Right forelimb (tissue), 1 donor: ENCODE measurements at places on chromosomes 16 and 17.

- no peak for DNase-seq
These were observed 288.9 kb upstream of the C16orf82 start for GRCh38 chr16:26777821-26778220.

DNA sequence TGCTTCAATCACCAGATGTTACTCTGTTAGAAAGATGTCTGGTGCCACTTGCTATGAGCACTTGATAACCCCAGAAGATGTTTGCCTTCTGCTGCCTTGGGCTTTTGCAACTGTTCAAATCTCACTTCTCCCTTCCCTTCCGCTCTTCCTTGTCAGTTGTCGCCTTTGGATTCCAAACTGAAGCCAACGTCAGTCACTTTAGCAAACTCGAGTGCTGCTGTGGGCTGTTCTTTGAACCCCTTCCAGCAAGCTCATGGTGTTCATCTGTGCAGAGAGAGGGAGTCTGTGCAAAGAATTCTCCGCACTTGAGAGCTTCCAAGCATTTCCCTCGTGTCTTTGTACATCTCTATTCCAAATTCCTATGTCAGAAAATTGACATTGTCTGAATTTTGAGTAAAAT, 879.4 kb downstream of the CDH11 start:
- DNase-seq: peak; percentile 42

GRCh38 chr16:27350006-27350405, 36.2 kb downstream of the IL4R start:
- DNase-seq: no peak

- no peak for DNase-seq
These were observed 19.7 kb upstream of the PIK3R5 start for GRCh38 chr17:8985054-8985701.

GRCh38 chr16:17204206-17204605, 266.6 kb downstream of the XYLT1 start:
- no peak for DNase-seq

GRCh38 chr16:80552277-80552676, 11.5 kb downstream of the DYNLRB2 start:
- no peak for DNase-seq

DNA sequence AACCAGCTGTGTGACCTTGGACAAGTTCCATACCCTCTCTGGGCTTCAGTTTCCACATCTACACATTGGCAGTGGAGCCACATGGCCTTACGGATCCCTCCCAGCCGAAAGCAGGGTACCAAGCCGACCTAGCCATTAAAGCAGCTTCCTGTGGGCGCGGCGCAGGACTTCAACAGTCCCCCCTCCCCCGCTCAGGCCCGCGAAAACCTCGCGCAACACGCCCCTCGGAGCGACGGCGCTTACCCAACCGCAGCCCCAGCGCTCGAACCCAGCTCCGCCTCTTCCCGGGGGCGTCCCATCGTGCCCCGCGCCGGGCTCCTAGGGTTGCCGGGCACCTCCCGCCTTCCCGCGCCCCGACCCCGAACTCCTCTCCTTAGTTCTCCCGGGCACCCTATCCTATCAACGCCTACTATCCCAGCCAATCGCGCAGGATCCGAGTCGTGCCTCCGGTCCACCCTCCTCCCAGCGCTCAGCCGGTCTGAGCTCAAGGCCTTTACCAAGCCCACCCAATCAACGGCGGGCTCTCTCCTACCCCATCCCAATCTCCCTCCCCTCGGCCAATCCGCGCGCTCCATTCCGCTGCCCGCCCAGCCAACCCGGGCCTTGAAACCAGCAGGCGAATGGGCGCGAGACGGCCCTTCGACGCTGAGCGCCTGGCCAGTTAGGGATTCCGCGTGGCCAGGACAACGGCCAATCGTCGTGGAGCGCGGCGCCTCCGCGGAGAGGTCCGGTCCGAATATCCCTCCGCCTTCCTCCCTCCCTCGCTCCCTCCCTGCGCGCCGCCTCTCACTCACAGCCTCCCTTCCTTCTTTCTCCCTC, at the start of gene KPNB1:
TSS of gene KPNB1 (plus strand) at position 767 of the 819 bp plus-strand sequence. CDS start 326 bp downstream, outside the sequence.
- DNase-seq: peak; percentile 100

GRCh38 chr17:81424151-81425017, 29.1 kb downstream of the BAHCC1 start:
- no peak for DNase-seq

- DNase-seq: no peak
These were observed 19.0 kb downstream of the PIK3R5 start for GRCh38 chr17:8946476-8946875.

GRCh38 chr17:2962236-2962635, 101.2 kb downstream of the OR1D5 start:
- no peak for DNase-seq

GRCh38 chr16:1124795-1125194, 28.1 kb upstream of the CACNA1H start:
- DNase-seq: no peak

DNA sequence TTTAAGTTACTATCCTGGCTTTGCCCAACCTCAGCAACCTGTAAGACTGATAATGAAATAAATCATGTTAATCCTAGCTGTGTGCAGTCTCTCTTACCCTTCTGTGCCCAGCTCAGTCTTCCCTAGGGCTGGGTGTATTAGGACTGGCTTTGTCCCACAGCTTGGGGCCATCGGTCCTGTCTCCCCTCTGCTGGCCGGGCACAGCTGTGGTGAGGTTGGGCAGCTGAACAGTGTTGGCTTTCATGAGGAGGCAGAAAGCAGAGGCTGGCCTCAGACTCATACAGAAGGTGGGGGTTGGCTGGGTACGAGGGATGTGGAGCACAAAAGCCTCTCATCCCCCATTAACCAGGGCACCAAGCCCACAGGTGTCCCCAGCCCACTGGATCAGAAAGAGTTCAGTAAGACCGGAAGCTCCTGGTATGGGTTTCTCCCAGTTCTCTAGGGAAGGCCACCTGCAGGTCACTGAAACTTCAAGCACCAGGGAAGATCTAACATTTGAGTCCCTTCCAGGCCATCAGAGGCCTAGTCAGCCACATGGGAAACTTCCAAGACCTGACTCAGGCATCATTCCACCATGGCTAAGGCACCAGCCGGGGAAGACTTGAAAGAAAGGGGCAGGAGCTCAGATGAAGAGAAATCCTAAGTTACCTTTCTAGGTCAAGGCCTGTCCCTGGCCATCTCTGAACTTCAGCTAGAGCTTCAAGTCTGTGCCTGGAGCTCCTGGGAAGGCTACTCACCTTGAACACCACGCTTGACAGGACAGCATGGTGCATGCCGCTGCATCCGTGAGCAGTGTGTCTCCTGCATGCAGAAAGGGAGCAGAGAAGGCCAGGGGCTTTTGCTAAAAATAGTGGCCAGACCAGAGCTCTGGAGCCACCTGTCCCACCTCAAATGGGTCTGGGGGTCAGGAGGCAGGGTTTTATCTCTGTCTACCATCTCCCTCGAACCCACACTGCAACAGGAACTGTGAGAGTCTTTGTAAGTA, 8.8 kb downstream of the CNP start:
- DNase-seq: no peak

DNA sequence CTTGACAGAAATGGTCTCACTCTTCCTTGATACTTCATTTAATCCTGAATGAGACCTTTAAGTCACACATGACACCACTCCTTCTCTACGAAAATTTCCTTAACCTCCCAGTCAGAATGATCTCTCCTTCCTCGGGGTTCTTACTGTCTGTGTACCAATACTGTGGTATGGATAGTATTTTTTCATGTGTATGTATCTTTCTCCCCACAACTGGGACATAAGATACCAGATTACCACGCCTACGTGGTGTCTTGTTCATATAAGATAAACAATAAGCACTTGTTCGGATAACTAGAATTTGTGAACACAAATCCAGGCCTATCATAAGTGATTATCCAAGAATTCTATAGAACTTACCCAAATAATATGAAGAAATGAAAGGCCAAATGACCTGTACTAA, 11.3 kb downstream of the NUP88 start:
- DNase-seq: no peak

GRCh38 chr16:78246559-78246958, 147.1 kb downstream of the WWOX start:
- DNase-seq: no peak

DNA sequence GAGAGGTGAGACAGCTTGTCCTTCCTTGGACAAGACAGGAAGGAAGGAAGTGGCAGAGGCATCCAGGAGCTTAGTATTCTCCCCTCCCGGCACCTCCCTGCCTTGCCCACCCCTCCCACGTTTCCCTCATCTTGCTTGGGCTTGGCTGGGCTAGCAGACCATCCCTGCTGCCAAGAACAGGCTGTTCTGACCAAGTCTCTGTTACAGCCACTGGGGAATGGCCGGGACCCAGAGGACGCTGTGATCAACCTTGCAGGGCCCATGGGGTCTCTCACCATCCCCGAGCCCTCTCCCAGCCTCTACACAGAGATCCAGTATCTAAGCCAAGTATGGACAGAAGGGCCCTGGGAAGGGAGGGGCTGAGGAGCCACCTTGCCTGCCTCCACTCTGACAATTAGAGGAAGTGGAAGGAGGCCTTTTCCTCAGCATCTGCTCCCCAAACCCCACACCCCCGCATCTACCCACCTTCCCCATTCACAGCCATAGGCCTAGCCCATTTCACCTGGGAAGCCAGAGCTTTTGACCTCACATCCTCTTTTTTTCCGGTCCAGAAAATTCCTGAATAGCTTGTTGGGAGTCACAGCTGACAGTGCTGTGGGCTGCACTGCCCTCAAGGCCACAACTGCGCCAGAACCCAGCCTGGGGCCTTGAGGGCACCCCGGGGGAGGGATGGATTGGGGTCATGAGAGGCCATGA, 14.1 kb downstream of the CD300LG start:
- no peak for DNase-seq

- DNase-seq: no peak
These were observed 5.9 kb downstream of the RAB11FIP4 start for GRCh38 chr17:31397256-31397939.

GRCh38 chr16:15457958-15458357, 23.6 kb downstream of the BMERB1 start:
- DNase-seq: no peak

DNA sequence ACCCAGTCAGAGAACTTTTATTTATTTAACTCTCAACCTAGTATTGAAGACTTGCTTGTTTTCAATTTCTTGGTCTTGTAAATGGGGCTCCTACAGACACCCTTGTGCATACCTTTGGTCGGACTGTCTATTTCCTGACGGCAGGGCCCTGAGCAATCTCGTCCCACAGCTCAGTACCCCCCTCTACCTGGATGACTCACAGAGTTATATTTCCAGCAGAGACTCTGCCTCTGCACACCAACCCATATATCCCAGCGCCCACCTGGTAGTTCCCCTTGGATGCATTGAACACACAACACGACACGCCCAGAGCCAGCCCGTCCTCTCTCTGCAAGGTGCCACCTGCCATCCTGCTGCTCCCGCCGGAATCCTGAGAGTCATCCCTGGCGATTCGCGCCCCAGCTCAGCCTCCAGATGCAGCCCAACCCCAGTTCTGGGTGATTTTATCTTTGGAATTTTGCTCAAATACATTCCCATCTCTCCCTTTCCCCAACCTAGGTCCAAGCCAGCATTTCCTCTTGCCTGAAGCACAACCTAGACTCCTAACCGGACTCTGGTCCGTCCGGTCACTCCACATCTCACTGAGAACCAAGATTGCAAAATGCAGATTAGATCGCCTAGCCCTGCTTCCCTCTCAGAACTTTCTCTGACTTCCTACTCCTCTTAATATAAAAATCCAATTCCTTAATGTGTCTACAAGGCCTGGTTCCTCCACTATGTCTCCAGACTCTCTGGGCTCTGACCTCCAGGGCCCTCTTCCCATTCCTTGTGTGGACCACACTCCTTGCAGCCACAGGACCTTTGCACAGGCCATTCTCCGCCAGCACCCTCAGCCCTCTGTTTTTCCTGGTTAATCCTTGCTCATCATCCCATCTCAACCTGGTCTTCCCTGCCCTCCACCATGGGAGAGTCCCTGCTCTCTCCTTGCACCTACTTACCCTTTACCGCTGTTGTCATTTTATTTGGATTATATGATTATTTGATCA, 129.2 kb downstream of the SEC14L1 start:
- no peak for DNase-seq

GRCh38 chr17:78794399-78794798, 12.3 kb upstream of the CYTH1 start:
- no peak for DNase-seq

DNA sequence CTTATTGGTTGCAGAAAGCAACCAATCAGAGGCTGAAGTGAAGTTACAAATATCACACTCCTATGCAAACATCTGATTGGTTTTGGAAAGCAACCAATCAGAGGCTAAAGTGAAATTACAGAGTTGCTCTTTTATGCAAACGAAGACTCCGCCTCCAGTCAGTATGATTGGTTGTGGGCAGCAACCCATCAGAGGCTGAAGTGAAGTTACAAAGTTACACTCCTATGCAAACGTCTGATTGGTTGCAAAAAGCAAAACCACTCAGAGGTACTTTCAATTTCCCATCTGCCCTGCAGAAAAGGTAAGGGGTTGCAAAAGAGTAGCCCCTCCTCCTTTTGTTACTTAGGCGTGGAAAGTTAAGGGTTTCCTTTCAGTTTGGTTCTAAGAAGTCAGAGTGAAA, 697.3 kb downstream of the MAF start:
- DNase-seq: no peak

DNA sequence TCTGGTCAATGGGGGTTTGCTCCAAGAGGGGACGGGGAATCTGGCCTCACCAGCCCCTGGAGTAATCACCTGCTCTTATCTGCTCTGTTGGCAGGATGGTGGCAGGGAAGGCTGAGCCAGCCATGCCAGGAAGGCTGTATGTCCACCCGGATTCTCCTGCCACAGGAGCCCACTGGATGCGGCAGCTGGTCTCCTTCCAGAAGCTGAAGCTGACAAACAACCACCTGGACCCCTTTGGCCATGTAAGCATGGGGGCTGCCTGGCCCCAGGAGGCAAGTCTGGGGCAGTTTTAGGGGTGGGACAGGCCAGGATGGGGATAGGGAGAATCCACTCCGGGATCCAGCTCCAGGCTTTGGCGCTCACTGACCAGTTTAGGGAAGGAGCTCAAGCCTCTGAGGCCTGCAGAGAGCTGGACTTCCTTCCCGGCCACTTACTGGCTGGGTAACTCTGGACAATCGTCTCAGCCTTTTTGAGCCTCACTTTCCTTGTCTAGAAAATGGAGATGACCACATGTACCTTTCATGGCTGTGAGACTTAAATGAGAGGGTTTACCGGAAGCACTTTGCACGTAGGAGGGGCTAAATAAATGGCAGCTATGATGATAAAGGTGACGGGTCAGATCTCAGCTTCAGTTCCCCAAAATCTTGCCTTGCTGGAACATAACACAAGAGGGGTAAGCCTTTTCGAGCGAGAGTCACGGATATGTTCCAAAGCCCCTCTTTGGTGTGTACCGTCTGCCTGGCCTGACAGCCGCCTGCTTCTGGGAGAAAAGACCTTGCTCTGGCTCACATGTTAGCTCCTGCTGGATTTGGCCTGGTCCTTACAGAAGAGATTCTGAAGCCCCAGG, 15.4 kb downstream of the TBX4 start:
- no peak for DNase-seq

- DNase-seq: no peak
These were observed 10.2 kb downstream of the GABARAPL2 start for GRCh38 chr16:75576384-75576811.
